Fibroblast of villous mesenchyme (primary cell): ENCODE measurements at places on chromosomes 4 and X. TPM values are rescaled to one million over a fixed set of nuclear protein-coding genes. Genes with fewer than 3 reads are reported as not detected.
A peak's percentile ranks its signal among the peaks of the same experiment; 100 is the strongest.

GDPD2 gene
- total RNA-seq, result not detected in 2 replicates

TASL gene
- not detected in 2 replicates for total RNA-seq

TECRL gene
- total RNA-seq, result not detected in 2 replicates

CTPS2 gene
- 9.1 and 11.0 TPM in 2 replicates for total RNA-seq

TBC1D1 gene
- total RNA-seq, result 101 and 112 TPM in 2 replicates

PDZD4 gene
- total RNA-seq, result 0.32 and 0.43 TPM in 2 replicates

TCEAL1 gene
- 30.9 and 44.5 TPM in 2 replicates for total RNA-seq

UGT2A1 gene
- not detected in 2 replicates for total RNA-seq

MAGEA2 gene
- not detected in 2 replicates for total RNA-seq

GNRHR gene
- total RNA-seq, result under 0.01 TPM in 1 of 2 replicates, not detected in the other

FGFBP1 gene
- not detected in 2 replicates for total RNA-seq

PACRGL gene
- total RNA-seq, result 13.5 and 19.4 TPM in 2 replicates

GLOD5 gene
- total RNA-seq, result not detected in 2 replicates

GRCh38 chrX:30039768-30040167, 175.6 kb upstream of the MAGEB2 start:
- peak; percentile 44 for DNase-seq

DNA sequence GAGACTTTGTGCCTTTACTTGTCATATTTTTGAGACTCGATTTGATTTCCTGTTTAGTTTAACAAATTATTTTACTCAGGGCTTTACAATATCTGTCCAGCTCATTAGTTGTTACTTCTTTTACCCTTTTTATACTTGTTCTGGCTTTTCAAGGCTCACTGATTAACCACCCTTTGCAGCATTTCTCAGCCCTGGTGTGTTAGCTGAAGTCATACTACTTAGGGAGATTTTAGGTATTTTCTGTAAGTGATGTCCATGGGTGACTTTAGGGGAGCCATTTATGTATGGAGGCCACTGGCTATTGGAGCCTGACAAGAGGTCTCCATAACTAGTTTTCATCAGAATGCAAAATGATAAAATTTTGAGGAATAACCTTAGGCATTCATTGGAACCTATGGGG, 147.2 kb downstream of the RPA4 start:
- DNase-seq, result no peak

DNA sequence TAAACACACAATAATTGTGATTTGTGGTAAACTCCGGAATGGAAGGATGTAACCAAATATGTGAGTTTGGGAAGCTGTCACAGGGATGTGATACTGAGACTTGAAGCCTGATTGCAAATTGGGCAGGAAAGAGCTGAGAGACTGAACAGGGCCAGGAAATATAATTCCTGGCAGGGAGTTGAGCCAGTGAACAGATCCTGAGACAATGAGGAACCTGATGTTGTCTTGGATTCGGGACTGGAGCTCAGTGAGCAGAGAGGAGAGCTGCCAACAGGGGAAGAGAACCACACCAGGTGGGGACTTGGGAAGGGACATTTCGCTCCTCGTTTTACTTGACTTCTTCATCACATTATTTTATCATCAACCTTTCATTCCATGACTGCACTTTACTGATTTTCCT, 386.0 kb downstream of the TLL1 start:
- no peak for DNase-seq

DNA sequence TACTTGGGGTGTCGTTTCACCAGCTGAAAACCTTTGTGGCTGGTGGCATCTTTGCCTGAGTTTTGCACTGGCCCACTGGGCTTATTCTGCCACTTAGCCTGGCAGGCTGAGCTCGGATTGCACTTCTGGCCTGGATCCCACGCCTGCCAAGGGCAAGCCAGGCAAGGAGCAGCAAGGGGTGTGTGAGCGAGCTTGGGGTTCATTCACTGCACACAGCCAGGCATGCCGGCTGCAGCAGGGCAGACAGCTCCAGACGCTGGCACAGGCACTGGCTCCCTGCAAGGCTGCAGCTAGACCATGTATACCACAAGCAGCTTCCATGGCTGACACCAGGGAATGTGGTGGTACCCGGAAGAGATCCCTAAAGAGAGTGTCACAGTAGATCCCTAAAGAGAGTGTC, 476.3 kb downstream of the EPHA5 start:
- DNase-seq, result no peak

- DNase-seq, result no peak
These were observed 444.3 kb upstream of the GRIA3 start for GRCh38 chrX:122739770-122740169.
